ENCODE measurements at places on chromosomes 1 and 21. TPM values are rescaled to one million over a fixed set of nuclear protein-coding genes. Genes with fewer than 3 reads are reported as not detected.
A peak's percentile ranks its signal among the peaks of the same experiment; 100 is the strongest.

- no peaks in the 10 kb centered on the region for H3K27me3 ChIP-seq
- H3K4me3 ChIP-seq: no peak overlapping the region
- H3K36me3 ChIP-seq: no peaks in the 10 kb centered on the region
- H3K4me1 ChIP-seq: no peaks in the 10 kb centered on the region
- DNase-seq: peak; percentile 42
- H3K27ac ChIP-seq: no peak overlapping the region
Observed at GRCh38 chr1:176696109-176696508, 233.1 kb downstream of the PAPPA2 start.

GSTM2 gene
- total RNA-seq: 25.4 TPM

DNA sequence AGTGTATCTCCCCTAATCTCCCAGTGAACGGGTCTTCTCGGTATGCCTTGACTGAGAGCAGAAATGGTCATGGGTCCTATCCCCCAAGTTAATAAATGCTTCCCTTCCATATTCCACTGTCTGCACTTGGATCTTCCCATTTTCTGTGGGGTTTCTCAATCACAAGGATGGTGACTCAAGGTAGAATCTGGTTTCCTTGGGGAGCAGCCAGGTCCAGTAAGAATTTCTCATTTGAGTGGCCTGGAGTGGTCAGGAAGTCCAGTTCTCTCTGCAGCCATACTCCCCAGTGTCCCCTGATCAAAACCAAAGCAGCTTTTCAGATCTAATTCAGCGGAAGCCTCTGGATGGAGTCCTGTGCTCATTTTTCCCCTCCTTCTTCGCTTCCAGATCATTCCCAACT, 14.8 kb upstream of the SLC27A3 start:
- H3K36me3 ChIP-seq: peaks cover 100% of the 10 kb centered on the region
- H3K4me3 ChIP-seq: no peak overlapping the region
- no peak for DNase-seq
- H3K4me1 ChIP-seq: no peaks in the 10 kb centered on the region

GRCh38 chr1:15803380-15803779, 4.1 kb downstream of the UQCRHL start:
- peak; percentile 42 for DNase-seq
- H3K4me3 ChIP-seq: no peak overlapping the region
- no peaks in the 10 kb centered on the region for H3K36me3 ChIP-seq
- peaks cover 23% of the 10 kb centered on the region for H3K4me1 ChIP-seq

PPP1R15B gene
- total RNA-seq: 35.7 TPM

DNA sequence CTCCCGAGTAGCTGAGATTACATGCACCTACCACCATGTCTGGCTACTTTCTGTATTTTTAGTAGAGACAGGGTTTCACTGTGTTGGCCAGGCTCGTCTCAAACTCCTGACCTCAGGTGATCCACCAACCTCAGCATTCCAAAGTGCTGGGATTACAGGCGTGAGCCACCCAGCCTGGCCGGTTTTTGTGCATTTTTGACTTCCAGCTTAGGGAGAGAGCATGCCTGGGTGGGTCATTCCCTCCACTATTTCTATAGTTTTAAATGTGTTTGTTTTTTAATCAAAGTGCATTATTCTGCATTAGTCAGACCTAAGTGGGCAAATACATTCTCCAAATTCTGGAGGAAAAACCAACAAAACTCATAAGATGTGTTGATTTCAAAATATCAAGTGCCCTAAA, 207.4 kb upstream of the NRIP1 start:
- H3K27ac ChIP-seq: no peak overlapping the region
- H3K27me3 ChIP-seq: no peaks in the 10 kb centered on the region
- DNase-seq: no peak
- no peaks in the 10 kb centered on the region for H3K36me3 ChIP-seq
- no peaks in the 10 kb centered on the region for H3K4me1 ChIP-seq
